CD4-positive, alpha-beta T cell treated with Interleukin-6 for 4 hours (primary cell): ENCODE measurements at places on chromosomes 12 and 14.
A peak's percentile ranks its signal among the peaks of the same experiment; 100 is the strongest.

DNA sequence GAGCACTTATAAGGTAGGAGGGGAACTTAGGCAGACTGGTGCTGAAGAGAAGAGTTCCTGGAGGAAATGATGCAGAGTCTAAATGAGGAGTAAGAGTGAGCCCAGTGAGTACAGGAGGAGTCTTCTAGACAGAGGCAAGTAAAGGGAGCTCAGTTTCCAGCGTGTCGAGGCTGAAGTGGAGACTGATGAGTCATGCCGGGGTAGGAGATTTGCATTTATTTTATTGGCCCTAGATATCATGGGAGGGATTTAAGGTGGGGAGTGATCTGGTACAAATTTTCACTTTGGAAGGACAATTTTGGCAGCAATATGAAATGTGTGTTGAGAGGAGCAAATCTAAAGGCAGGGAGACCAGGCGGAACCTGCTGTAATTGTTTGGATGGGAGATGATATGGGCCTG, 157.5 kb downstream of the TTC8 start:
- DNase-seq, result no peak

DNA sequence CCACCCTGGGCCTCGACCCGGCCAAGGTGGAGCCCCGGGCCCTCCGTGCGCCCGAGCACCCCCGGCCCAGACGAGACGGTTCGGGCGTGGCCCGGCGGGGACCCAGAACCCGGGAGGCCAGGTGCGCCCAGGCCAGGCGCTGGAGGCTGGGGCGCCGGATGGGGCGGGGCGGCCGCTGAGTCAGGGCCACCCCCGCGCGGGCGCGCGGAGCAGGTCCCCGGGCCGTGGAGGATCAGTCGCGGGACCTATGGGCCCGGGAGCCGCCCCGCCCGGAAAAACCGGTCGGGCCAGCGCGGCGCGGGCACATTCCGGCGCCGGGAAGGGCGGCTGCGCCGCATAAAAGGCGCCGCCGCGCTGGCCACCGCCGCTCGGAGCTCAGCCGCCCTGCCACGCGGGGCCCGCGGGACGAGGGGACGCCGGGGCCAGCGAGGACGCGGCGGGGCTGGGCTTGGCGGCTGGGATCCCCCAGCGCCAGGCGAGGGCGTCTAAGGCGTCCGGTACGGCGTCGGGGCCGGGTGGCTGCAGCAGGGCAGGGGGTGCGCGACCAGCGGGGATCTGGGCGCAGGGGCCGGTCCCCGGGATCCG, 21.5 kb upstream of the KIF26A start:
- DNase-seq, result peak; percentile 10

DNA sequence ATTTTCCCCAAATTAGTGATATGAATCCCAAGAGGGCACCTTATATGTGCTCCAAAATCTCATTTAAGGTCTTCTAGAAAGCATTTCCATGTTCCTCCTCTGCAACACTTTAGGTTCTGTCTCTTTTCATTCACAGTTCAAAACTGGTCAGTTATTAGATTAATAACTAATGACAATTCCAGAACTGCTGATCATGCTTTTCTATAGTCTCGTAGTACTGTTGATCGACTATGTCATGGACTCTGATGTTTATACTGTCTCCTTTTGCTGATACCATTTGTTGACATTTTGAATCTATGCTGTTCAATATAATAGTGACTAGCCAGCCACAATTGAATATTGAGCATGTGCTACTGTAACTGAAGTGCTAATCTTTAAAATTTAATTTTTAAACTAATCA, 728.3 kb downstream of the LRFN5 start:
- DNase-seq, result no peak

DNA sequence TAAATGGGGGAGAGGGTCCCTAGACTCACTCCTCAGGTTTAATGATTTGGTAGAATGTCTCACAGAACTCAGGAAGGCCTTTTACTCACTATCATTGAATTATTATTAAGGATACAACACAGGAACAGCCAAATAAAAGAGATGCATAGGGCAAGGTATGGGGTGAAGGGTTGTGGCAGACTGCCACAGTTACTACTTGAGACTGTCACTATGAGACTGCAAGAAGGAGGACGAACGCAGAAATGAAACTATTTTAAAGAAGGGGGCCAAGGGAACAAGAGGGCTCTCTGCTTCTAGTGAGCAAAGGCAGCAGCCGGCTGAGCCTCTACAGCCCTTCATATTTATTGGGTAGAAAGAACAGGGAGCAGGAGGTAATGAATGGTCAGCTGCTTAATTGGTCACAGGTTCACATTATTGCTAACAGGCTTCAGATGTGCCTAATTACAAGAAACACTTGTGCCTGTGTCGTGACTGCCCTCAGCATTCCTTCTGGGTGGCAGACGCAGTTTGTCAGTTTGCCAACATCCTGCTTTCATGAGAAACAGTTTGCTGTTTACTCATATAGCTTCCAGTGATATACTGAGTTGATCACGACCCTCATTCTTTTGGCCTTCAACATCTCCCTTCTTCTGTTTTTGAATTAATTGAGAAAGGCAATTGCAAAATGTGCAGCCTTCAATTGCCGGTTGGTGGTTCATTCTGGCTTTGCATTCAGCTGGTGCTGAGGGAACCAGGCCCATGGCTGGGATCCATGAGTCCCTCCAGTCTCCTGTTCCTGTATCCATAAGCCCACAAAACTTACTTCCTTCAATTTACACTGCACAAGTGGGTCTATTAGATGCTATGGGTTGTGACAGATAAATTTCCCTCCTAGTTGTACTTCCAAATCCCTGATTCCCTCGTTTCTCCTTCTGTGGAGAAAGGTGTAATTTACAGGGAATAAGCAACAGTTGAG, 82.8 kb upstream of the PLEKHG7 start:
- DNase-seq, result no peak

DNA sequence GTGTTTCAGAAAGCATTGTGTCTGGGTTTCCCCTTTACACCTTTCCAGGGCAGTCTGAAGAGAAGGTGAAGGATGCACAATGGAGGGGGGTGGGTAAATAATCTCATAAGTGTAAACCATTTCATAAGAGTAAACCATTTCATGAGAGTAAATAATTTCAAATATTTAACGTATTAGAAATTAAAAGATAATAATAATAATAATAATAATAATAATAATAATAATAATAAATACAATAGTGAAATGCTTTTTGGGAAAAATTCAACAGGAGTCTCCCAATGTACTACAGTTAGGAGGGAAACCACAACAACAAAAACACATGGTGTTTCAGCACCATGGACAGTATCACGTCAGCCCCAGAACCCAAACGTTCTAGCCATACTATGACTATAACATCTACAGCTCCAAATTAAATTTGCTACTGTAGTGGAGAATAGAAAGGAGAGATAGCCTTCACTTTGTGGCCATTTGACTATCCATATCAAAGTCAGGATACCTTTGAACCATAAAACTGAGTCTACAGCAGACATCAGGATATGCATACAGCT, 691.8 kb downstream of the BCL11B start:
- peak; percentile 8 for DNase-seq

DNA sequence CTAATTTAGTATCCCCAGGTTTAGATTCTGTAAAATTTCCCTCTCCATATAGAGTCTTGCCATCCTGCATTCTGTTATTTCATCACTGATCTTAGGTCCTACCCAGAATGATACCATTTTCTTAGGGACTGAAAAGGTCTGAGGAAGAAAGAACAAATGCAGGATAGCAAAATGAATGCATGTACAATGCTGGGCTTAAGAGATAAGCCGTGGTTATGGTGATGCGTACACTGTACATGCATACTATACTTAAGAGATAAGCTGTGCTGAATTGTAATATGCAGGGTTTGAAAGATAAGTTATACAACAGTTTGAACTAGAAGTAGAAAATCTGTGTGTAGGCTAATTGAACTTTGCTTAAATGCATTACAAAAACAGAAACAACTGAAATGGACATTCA, 416.2 kb downstream of the C12orf50 start:
- no peak for DNase-seq

DNA sequence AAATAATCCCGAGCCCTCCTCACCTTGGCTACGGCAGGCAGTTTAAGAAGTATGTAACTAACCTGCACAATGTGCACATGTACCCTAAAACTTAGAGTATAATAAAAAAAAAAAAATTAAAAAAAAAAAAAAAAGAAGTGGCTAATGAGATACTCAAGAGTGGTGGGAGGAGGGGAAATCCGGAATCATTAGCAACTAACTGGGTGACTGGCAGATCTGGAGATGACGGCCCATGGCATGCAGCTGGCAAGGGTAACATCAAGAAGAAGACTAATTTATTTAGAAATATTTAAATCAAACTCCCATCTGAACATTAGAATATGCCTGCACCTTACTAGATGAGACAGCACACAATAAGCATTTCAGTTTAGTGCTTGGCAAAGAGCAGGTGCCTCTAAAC, 52.3 kb upstream of the TMCC3 start:
- DNase-seq, result no peak

GRCh38 chr12:52317468-52318052, 3.6 kb downstream of the KRT83 start:
- DNase-seq, result no peak

GRCh38 chr12:59113831-59114615, 193.7 kb upstream of the LRIG3 start:
- peak; percentile 5 for DNase-seq

DNA sequence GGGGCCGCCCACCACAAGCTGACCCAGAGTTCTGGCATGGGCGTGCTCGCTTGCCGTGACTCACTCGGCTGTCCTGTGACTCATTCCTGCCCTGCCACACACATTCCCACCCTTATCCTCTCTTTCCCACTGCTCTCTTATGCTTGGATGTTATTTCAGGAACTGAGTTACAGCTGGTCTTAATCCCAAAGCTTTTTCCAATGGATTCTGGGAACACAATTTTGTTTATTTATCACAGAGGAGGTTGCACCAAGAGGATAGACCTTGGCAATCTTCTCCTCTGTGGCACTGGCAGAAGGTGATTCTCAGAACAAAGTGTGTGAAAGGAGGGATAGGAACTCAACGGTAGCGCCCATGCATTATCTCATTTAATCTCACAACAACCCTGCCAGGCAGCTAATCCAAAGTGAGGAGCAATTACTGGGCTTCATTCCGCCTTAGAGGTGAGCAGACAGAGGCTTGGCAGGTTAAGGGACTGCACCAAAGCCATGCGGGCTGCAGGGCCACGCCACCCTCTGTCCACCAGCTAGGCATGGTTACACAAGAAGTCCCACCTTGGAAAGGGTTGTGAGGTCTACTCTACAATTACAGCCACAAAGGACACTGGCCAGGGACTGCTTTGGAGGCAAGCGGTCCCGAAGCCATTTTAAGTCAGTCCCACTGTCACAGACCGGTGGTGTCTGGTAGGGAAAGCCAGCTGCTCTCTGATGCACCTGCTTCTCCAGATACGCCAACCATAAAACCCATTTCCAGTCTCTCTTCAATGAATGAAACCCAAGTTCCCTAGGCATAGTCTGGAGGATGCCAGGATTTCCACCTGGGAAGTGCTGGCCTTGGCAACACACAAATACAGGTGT, 32.9 kb downstream of the SYNE3 start:
- DNase-seq, result no peak

DNA sequence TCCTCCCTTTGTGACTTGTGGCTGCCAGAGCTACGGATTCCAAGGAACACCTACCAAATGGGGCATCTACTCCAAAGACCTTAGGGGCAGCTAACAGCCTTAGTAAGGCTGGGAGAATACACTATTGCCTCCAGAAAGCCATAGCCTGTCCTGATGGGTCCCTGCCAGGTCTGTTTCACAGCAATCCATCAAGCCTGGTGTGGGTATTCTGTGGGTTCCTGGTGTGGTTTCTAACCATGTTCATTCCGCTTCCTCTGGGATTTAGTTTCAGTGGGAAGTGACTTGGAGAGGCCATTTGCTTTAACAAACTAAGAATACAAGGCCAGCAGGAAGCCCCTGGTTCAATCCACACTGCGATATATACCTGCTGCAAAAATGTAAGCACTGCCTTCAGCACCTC, 220.5 kb downstream of the FOXN3 start:
- no peak for DNase-seq

GRCh38 chr12:121538699-121539061, 42.1 kb downstream of the KDM2B start:
- no peak for DNase-seq

DNA sequence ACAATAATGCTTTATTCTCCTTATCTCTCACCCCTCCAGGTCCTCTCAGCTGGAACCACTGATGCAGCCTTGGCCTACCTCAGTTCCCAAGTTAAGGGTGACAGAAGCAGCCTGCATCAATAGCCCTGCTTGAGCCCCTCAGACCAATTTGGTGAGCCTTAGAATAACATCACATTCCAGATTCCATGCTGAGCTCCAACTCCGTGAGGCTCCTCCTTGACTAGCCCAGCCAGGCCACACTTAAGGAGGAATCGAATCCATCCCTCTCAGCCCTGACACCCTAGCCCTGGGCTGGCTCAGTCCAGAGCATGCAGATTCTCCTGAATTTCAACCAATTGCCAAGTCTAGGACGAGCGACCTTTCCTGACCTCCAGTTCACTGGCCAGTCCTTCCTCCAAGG, 91.1 kb downstream of the ARMH4 start:
- no peak for DNase-seq

DNA sequence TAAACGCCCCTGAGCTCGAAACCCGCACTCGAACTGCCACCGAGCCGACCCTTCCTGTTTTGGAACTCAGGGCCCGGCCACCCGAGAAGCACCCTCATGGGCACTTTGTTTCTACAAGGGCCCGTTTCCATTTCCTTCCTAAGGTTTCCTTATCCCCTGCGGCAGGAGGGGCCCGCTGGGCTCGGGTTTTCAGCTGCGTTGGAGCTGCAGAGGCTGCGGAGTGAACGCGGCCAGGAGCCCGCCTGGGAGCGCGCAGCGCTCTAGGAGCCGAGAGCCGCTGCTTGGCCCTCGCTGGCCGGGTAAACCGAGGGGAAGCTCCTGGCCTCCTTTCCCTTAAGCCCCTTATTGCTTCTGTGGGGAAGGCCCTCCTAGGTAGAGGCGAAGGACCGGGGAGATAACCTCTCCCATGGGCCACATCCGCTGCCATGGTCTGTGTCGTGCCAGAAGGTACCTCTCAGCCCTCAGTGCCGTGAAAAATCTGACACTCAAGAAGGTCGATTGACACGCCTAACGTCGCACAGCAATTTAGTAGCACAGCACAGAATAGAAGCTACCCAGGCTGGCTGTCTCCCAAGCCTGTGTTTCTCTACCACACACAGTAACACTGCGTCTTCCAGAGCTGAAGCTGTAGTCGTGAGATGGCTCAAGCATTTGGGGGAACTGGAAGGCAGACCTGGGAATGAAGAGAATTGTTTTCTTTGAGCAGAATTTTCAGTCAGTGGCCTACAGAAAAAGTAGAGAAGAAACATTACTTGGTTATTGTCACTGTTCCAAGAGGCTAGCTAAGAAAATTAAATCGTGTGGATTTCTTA, 12.9 kb upstream of the CALM1 start:
- peak; percentile 73 for DNase-seq
